Naive thymus-derived CD8-positive, alpha-beta T cell (primary cell): ENCODE measurements at places on chromosomes 16 and 17.

DNA sequence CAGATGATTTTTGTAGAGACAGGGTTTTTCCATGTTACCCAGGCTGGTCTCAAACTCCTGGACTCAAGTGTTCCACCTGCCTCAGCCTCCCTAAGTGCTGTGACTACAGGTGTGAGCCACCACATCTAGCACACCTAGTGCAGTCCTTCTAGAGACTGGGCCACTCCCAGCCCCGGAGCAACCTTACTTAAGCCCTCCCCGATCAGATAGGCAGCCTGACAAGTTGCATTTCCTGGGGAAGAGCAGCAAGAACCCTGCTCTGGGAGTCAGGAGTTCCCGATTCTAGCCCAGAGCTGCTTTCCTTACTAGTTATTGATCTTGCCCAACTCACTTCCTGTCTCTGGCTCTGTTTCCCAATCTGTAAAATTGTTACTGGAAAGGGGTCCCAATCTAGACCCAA lies 7.0 kb upstream of the NAGLU start:
- DNase-seq = no peak

DNA sequence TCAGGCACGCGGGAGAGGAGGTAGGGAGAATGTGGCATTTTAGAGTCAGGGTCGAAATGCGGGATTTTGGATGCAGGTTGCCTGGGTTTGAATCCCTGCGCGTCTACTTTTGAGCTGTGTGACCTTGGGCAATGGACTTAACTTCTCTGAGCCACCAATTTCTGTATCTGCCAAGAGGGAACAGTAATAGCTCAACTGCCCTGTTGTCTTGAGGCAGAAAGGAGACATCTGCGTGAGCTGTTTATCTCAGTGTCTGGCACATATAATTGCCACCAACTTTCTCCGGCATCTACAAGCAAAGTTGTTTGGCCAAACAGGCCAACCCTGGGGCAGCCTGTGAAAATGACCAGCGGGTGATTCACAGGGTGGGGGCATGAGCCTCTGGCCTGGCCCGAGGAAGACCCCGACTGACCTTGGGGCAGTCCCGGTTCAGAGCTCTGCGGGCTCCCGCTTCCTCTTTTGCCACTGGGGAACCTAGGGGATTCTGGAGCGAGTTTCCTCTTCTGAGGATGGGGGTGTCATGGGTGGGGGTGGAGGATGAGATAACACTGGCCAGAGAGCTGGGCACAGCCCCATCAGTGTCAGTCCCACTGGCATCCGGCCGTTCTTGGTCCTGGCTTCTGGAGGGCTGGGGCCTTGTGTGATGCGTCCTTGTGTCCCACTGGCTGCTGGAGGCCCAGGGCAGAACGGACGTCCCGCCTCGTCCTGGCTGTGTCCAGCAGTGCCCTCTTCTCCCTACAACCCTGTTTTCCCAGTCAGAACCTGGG lies 1.3 kb downstream of the SNN start:
- no peak for DNase-seq

- DNase-seq = no peak
Measured at GRCh38 chr16:19644877-19645276, 73.2 kb downstream of the KNOP1 start.

DNA sequence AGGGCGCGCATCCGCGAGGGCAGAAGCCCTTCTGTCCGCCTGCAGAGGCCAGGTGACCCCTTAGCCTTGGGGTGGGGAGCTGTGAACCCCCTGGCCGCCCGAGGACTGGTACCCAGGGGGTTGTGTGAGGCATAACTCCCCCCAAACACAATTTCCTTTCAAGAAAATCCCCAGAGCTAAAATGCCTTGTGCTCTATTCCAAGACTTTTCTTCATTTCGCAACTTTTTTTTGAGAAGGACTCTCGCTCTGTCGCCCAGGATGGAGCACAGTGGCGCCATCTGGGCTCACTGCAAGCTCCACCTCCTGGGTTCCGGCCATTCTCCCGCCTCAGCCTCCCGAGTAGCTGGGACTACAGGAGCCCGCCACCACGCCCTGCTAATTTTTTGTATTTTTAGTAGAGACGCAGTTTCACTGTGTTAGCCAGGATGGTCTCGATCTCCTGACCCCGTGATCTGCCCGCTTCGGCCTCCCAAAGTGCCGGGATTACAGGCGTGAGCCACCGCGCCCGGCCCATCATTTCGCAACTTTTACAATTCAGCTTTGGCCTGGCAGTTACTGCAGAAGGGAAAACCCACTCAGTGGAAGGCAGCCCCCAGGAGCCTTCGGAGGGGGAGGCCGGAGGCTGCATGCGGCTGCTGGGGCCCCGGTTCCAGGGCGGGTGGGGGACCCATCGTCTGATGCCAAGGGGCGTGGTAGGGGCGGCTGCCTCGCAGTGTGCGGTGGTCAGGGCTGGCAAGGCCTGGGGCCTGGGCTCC lies 963 bp upstream of the APRT start:
- no peak for DNase-seq

- no peak for DNase-seq
Measured at GRCh38 chr17:75208161-75208560, 2.7 kb downstream of the NUP85 start.

- no peak for DNase-seq
Measured at GRCh38 chr16:22970209-22970865, 156.4 kb downstream of the HS3ST2 start.

- DNase-seq = peak; percentile 56
Measured at GRCh38 chr17:82830249-82830661, 9.6 kb downstream of the ZNF750 start.

DNA sequence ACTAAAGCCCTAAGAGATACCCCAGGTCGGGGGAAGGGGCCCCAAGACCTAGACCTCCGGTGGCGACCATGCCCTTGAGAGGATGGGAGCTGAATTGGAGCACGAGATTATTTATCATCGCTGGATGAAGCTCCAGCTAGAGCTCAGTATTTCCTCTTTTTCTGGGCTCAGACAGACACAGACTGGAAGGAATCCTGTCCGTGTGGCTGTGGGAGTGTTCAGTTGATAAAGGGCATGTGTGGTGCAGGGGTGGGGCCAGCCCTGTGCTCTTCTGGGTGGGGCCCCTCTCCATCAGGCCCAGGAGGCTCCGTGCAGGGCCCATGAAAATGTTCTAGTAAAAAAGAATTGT lies 6.3 kb upstream of the CBX4 start:
- DNase-seq = no peak

DNA sequence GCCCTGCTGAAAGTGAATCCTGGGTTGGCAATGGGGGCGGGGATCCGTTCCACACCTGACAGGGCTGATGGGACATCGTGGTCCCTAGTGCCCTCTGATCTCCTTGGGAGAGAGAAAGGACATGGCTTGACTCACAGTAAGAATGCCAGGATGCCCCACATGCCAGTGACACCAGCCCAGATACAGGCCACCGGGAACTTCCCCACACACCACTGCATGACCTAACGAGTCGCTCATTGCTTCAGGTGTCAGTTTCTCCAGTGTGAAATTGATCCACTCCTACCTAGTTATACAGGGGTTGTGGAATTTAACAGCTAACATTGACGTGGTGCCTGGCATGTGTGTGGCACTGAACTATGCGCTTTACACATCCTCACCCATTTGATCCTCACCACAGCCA lies 7.5 kb downstream of the CD300LG start:
- no peak for DNase-seq

GRCh38 chr17:2844416-2844815 lies 48.2 kb downstream of the RAP1GAP2 start:
- no peak for DNase-seq

DNA sequence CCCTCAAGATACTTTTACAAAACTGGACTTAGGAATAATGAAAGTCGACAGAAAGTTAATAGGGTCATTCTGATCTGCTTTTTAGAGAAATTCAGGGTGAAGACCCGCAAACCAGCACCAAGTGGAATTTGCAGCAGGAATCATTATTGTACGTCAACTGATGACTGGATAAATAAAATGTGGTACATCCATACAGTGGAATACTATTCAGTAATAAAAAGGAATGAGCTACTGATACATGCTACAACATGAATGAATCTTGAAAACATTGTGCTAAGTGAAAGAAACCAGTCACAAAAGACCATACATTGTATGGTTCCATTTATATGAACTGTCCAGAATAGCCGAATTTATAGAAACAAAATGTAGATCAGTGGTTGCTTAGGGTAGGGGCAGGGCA lies 83.1 kb downstream of the GNAO1 start:
- no peak for DNase-seq

DNA sequence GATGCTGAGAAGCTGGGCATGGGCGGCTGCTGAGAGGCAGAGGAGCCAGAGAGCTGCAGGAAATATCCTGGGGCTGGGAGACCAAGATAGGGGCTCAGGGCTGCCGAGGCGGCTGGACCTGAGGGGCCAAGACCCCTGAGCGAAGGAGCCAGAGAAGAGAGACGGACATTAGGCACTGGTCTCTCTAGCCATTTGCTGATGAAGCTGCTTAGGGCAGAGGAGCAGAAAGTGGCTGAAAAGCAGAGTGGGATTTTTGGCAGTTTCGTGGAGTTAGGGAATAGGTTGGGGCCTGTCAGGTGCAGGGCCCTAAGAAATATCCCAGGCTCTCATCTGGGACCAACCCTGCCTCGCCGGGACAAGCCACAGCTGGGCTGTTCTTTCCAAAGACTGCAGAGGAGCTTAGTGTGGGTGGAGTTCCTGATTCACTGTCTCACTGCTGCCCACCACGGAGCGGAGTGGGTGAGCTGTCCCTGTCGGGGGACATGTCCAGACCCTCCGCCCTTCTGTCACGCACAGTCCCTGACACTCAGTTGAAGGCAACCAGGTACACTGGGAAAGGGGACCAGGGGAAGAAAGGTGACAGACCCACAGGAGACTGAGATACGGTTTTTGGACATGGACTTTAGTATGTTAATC lies 11.3 kb upstream of the DNASE1 start:
- DNase-seq = no peak

DNA sequence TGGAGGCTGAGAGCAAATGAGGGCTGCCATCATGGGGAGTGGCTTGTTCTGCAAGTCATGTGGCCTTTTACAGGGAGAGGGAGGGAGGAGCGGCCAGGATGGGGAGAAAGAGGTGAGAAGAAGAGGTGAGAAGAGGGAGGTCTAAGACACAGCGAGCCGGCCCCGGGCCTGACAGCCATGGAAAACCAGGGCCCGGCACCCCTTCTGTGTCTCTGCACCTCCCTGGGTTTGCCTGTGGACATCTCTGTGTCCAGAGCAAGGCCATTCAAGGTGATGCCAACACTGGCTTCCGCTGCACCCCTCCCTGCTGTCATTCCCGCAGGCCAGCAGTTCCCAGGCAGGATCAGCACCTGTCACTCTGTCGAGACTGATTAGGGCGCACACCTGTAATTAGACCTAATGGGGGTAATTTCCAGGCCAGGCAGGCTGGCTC lies 75.6 kb downstream of the MGAT5B start:
- no peak for DNase-seq

GRCh38 chr17:80652756-80653330 lies 108.2 kb downstream of the RPTOR start:
- no peak for DNase-seq

- DNase-seq = peak; percentile 67
Measured at GRCh38 chr16:30068750-30069610, 3.4 kb downstream of the ALDOA start.

DNA sequence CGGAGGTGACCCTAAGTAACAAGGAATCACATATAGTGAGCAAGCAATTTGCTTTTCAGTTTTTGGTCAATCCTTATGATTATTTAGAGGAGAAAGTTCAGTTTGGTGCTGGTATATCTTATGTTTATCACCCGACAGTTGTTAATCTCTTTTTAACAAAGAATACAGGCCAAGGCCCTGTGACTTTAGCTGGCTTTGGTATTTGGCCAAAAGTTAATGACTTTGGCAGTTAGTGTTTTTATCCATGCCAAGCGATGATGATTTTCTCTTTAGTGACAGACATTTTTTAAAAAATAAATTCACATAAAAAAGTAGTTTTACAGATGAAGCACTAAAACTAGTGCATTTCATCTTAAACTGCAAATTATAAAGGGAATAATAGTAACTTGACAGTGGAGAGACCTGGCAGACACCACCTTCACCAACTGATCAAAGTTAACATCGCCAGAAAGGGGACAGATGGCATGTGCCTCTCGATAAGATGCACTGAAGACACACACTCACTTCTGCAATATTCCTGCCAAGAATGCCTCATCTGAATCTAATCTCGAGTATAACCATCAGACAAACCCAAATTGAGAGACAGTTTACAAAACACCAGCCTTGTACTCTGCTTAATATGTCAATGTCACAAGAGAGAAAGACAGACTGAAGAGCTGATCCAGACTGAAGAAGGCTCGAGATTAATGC lies 6.9 kb downstream of the DEXI start:
- DNase-seq = no peak

- no peak for DNase-seq
Measured at GRCh38 chr16:16093628-16094332, 129.5 kb downstream of the ABCC6 start.

DNA sequence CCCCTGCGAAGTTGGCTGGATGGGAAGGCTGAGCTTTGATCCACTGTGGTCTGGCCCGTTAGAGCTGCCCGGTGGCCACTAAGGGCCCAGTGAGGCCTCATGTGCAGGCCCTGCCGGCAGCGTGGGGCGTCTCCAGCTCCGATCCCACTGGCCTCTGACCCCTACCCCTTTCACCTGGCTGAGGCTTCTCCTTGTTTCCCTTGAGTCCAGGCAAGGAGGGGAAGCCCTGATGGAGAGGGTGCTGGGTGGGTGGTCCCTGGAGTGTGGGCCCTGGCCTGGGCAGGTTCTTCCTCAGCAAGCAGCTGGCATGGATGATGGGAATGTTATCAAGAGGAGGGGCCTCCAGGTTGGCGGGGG lies 356.8 kb downstream of the SEC14L1 start:
- no peak for DNase-seq

- DNase-seq = no peak
Measured at GRCh38 chr17:33978889-33979288, 276.2 kb upstream of the CCL2 start.

- DNase-seq = no peak
Measured at GRCh38 chr16:16075488-16076422, 126.3 kb downstream of the ABCC1 start.

GRCh38 chr16:19505600-19506303 lies 16.1 kb downstream of the GDE1 start:
- DNase-seq = no peak

- no peak for DNase-seq
Measured at GRCh38 chr16:49839017-49839825, 16.7 kb downstream of the ZNF423 start.

DNA sequence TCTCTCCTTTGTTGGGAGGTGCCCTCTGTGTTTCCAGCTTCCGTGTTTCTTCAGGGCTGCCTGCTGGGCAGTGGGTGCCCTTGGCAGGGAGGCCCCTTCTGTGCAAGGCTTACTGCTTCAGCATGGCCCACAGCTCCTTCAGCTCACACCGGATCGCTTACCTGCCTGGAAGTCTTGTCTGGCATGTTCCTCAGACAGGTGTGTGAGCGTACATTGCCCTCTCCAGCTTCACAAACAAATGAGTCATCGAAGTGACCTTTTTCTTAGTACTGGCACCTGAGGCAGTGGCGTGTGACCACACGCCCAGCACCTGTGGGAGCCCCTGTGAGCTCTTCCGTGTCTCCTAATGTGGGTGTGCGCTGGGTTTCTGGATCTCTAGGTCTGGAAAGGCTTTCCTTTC lies 3.5 kb downstream of the RAB40C start:
- no peak for DNase-seq
